ENCODE measurements at places on chromosomes 13 and 19. TPM values are rescaled to one million over a fixed set of nuclear protein-coding genes. Genes with fewer than 3 reads are reported as not detected.

DNA sequence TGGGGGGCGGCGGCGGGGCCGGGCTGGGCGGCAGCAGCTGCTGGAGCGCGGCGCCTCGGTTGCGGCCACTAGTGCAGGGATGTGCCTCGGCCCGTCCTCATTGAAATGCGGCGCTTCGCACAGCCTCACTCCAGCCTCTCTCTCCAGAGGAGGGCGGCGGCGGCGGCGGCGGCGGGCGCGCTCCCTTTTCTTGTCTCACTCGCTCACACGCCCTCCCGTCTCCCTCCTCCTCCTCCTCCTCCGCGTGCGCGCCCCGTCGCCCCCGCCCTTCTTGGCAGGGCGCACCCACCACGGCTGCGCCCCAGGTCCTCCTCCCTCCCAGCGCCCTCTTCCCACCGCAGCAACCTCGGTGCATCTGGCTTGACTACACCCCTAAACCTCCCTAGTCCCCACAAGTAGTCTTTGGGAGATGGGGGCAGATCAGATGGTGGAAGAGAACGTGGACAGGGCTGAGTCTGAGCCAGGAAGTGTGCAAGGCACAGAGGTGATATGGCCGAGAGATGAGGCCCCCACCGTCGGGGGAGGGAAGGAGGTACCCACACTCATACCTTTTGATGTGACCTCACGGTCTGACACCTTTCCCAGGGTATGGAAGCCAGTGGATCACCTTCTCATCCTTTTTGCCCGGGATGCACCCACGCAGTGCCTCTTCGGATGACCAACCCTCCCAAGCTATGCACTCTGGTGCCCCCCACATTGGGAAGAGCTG, at the start of gene DCLK1:
TSS of gene DCLK1 (minus strand) at position 161 of the 709 bp plus-strand sequence.
- peak; percentile 42 for DNase-seq

DNA sequence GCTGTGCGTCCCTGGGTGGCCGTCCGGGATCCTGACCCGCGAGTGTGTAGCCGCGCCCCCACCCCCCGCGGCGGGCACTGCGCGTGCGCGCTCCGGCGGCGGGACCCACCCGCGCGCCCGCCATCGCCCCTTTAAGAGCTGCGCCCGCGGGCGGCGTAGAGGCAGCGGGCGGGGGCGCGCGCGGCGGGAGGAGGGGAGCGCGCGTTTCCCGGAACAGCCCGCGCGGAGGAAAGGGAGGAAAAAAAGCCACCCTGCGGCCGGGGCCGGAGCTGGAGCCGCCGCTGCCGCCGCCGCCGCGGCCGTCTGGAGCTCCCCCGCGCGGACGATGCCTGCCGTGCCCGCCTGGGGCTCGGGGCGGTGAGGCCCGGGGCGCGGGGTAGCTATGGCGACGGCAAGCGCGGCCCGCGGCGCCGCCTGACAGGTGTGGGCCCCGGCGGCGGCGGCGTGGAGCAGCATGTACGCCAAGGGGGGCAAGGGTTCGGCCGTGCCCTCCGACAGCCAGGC, at the start of gene SSBP4:
TSS of gene SSBP4 (plus strand) at position 204 of the 504 bp plus-strand sequence. CDS start at position 455, 251 bp downstream.
- no peak for DNase-seq

The RAB3A gene
- 5.3 TPM for polyA plus RNA-seq

The ERICH6B gene
- polyA plus RNA-seq, result 2.1 TPM

DNA sequence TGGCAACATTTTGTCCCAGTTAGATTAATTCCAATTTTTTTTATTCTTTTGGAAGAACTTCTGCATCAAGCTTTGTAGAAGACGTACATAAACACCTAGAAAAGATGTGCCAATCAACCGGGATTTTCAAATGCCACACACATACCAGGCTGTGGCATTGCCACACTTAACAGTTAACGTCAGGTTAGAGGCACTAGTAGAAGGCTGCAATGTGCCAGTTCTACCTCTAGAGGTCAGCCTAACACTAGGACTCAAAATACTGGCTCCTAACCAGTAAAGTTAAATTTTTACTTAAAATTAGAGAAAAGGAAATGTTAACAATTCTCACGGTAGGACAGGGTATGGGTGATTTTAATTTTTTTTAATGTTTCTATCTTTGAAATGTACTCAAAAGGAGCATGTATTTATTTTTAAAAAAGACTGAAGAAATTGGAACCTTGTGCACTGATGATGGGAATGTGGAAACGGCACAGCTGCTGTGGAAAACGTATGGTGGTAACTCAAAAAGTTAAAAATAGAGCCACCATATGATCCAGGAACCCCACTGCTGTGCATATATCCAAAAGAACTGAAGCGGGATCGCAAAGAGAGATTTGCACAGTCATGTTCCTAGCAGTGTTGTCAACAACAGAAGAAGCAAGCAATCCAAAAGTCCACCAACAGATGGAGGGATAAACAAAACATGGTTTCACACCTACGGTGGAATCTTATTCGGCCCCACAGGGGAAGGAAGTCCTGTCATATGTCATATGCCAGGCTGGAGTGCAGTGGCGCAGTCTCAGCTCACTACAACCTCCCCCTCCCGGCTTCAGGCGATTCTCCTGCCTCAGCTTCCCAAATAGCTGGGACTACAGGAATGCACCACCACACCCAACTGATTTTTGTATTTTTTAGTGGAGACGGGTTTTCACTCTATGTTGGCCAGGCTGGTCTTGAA, 30.3 kb downstream of the CRYL1 start:
- peak; percentile 64 for DNase-seq

- no peak for DNase-seq
Observed at GRCh38 chr13:105048677-105049076, 1486.8 kb downstream of the EFNB2 start.

DNA sequence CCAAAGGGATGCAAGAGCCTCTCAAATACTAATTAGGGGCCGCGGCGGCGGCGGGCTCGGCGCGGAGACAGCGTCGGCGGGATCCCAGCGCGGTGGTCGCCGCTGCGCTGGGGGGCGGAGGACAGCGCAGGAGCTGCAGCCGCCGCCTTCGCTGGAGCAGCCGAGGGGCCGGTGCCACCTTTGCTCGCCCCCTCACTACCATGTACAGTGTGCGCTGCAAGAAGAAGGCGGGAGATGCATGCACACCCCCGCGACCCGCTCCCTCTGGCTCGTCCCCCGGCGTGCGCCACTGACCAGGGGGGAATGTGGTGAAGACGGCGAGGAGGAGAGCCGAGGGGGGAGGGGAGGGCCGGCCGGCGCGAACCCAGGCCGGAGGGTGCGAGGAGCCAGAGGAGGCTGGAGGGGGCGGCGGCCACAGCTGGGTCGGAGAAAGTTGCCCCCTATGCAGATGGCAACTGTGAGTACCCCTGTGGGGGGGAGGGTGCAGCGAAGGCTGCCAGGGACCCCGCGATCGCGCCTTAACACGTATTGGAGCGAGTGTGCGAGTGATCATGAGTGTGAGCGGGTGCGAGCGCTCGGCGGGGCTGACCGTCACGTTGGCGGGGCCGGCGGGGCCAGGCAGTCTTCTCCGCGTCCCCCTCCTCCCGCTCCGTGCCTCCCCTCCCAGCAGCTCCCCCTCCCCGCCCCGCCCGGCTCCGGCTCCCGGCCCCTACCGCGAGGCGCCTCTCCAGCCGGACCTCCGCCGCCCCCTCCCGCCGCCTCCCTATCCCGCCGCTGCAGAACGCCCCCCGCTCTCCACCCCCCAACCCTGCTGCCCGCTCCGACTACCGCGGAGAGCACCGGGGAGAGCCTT, 808 bp downstream of the SLITRK5 start:
- no peak for DNase-seq

The NALCN gene
- polyA plus RNA-seq, result 1.2 TPM

GRCh38 chr13:97028441-97029299, 34.4 kb upstream of the OXGR1 start:
- DNase-seq, result no peak

GRCh38 chr19:42306646-42307045, 4.2 kb upstream of the PAFAH1B3 start:
- no peak for DNase-seq

GRCh38 chr19:35719402-35720162, 1.8 kb downstream of the KMT2B start:
- DNase-seq, result no peak

DNA sequence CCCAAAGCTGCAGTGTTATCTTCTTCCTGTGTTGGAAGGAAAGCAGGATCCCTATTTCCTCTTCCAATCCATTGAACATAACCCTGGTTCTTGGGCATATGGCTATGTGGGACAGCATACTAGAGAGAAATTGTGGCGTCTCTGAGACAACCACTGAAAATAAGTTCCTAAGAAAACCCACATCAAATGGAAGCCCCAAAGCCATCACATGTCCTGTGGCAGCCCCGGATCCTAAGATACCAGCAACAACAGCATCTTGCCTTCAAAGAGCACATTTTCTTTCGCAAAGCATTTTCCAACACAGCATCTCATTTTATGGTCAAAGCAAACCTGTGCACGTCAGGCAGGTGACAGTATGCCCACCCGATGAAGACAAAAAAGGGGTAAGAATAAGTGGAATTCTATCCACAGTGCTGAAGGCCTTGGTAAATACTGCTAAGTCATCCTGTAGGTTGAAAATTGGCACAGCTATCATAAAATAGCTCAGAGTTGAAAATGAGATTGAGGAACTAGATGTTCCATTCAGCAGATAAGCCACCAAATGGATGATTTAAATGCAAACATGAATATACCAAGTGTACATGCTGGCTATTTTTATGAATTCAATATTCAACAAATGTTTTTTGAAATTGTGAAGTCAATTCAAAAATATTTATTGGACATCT, 232.2 kb downstream of the DLEU7 start:
- no peak for DNase-seq

The BRME1 gene
- 4.7 TPM for polyA plus RNA-seq

DNA sequence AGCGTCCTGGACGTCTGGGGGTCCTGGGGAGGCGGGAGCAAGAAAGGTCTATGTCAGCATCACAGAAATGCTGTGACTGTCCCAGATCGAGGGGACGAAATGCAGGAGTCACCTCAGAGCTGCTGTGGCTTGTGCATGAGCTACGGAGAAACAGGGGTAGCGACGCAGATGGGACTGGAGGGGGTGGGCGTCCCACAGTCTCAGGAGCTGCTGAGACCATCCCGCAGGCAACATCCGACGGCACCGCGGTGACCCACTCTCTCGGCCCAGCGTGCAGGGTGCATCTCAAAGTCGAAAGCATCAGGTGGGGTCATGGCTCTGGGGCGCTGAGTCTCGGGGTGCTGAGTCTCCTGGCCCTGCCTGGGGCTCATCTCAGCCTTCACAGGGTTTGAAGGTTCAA, 37.4 kb upstream of the C13orf46 start:
- DNase-seq, result no peak

The AMH gene
- polyA plus RNA-seq, result 4.6 TPM

DNA sequence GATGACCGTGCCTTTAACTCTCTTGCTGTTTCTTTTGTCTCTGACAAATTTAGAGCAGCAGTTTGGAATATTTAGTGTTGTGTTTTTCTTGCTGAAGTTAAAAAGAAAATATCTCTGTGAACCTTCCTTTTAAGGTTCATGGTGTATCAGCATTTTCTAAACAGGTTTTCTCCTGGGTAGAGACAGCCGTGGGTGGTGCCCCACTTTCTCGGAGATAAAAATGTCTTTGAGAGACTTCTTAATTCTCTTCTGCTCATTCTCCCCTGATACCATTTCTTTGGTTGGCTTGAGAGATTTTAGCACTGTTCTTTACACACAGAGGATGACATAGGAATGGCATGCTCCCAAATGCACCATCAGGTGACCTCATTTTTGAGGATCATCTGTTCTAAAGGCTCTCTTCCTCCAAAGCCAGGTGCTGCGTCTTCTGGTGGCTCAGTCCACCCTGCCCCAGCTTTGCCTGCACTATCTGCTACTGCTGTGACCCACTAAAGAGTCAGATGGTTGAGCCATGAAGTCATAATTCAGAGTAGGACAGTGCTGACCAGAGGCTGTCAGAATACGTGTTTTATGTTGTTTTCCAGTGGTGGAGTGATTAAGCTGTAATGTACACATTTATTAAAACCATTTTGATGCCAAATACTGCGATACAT, 90.3 kb upstream of the SLC10A2 start:
- DNase-seq, result no peak

- DNase-seq, result peak; percentile 21
Observed at GRCh38 chr19:45179072-45179891, 698 bp downstream of the BLOC1S3 start.

DNA sequence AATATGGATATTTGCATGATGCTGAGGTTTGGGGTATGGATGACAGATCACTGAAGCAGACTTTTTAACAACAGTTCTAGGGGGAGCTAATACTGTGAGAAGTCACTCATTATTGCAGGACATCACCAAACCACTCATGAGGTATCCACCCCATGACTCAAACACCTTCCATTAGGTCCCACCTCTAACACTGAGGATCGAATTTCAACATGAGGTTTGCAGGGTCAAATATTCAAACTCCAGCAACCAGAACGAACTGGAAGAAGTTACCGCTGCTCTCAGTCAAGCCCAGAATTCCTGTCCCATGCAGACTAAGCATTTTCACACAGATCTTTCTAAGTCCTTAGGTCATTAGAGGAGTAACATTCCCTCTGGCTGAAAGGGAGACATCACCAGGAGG, 758.9 kb downstream of the UQCRFS1 start:
- DNase-seq, result no peak

DNA sequence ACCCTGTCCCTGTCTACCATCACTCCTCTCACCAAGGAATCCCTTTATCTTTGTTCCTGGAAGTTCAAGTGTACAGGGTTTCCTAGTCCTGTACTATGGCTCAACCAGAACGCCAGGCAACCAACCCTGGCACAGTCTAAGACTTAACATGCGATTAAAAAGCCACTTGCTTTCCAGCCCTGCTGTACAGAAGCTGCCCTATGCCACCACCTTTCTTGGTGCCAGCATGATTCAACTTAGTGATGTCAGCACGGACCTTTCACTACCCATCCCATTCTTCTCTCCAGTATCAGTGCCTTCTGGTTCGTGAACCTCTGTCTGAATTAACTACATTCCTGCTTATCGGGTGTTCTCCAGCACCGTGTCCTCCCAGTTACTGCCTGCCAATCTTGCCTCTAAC, 151.1 kb downstream of the KLF12 start:
- no peak for DNase-seq

DNA sequence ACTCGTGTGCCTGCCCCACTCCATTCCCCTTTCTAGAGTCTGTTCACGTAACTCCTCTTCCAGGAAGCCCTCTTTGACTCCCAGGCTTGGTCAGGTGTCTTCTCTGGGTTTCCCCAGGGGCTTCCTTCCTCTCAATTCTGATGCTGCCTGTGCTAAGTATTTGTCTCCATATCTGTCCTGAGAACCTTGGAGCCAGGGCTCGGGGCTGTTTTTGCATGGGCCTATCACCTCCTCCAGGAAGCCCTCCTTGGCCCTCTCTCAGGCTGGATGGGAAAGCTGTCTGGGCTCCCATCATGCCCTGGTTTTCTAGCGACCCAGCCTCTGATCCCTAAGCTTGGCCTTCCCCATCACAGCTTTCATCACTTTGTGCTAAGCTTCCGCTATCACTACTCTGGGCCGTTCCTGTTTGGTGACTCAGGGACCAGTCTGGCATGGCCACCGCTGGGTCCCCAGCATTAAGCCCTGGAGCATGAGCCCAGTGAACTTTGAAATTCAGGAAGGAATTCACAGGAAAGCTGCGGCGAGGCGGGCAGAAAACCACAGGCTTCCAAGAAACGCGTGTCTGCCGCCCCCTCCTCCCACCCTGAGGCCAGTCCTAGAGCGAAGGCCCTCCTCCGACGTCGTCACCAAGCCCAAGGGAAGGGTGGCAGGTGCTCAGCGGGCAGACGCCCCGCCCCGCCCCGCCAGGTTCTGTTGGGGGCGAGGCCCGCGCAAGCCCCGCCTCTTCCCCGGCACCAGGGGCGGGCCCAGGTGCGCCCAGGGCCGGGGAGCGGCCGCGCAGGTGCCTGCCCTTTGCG, 486 bp upstream of the SPINT2 start:
- peak; percentile 94 for DNase-seq

The ZNF296 gene
- 6.6 TPM for polyA plus RNA-seq
